ENCODE measurements at places on chromosomes 16 and 17.

DNA sequence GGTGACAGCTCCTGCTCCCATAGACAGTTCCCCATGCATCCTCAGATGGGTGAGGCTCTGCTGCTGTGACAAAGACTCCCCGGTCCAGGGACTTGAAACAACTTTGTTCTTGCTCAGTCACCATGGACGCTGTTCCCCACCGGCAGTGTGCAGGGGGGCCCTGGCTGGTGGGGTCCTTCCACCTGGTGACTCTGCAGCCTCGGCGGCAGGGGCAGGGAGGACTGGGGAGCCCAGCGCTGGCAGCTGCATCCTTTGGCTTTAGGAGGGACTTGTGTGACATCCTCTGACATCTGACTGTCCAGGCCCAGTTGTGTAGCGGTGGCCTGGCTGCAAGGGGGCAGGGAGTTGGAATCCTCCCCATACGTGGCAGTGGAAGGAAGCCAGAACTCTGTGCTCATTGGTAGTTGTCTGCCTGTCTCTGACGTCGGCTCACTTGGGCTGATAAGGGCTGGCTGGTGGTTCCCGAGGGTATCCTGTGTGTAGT, 107.3 kb downstream of the CMIP start:
- DNase-seq, result no peak

- no peak for DNase-seq
These were observed 182.3 kb downstream of the AATF start for GRCh38 chr17:37130984-37131446.

- DNase-seq, result no peak
These were observed 18.8 kb upstream of the TIMP2 start for GRCh38 chr17:78944026-78944425.

DNA sequence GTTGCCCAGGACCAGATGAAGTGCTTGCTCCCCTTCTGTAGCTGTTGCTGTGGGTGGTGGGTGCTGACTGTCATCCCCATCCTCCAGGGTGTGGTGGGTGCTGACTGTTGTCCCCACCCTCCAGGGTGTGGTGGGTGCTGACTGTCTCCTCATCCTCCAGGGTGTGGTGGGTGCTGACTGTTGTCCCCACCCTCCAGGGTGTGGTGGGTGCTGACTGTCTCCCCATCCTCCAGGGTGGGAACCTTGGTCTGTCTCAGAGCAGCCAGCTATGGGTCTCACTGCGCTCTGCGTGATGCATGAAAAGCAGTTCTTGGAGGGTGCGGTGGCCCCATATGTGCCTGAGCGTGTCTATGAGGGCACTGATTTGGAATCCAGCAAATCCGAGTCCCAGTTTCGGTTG, 163.8 kb downstream of the RPTOR start:
- DNase-seq, result no peak

- no peak for DNase-seq
These were observed 58.3 kb downstream of the B9D1 start for GRCh38 chr17:19304209-19304608.

GRCh38 chr16:20879175-20880040, 20.8 kb downstream of the DCUN1D3 start:
- DNase-seq, result no peak

- DNase-seq, result no peak
These were observed 521 bp downstream of the C16orf87 start for GRCh38 chr16:46830417-46830901.

DNA sequence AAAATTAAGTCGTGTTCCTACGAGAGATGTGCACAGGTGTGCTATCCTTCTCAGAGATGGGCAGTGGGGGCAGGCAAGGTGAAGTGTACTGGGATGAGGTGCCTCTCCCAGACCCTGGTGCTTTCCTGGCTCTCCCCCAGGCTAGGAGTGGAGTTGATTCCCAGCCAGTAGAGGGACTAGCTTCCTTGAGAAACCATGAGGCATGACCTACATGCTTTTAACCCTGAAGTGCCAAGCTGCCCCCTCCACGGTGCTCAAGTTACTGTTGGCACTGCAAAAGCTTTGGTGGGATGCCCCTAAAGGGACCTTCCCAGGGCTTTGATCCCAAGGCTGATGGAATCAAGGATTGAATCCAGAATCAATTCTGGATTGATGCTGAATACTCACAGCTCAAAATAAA, 47.0 kb upstream of the SREBF1 start:
- no peak for DNase-seq

DNA sequence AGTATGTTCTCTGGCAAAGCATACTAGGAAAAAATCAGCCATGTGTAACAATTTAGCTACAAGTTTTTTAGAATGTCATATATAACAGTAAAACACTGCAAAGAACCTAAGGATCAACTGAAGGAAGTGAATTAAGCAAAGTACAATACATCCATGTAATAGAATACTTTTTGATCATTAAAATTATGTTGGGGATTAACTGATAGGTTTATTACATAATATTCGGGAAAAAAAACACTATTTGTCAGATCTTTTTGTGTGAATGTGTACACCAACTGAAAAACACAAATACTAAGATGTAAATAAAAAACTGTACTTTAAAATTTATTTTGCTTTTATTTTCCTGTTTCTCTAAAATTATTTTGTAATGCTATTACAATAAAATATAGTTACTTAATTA, 185.5 kb upstream of the DYNLRB2 start:
- DNase-seq, result no peak

- DNase-seq, result no peak
These were observed 25.1 kb downstream of the TBX4 start for GRCh38 chr17:61477204-61477834.

GRCh38 chr17:35259001-35259400, 16.1 kb downstream of the SLFN5 start:
- no peak for DNase-seq

- DNase-seq, result peak; percentile 25
These were observed 13.9 kb upstream of the KRTAP17-1 start for GRCh38 chr17:41329279-41329948.

DNA sequence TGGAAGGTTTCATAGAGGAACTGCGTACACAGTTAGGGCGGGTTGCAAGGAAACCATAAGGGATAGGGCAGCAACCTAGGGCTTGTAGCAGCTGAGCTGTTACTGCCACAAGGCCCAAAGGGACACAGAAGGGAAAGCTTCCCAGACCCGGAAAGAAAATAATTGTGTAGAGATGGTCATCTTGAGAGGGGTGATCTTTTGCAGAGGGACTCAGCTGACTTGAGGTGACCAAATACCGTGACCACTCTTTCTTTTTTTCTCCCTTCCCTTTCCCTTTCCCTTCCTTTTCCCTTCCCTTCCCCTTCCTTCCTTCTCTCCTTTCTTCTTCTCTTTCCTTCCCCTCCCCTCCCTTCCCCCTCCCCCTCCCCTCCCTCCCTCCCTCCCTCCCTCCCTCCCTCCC, 8.5 kb upstream of the CREBBP start:
- no peak for DNase-seq

DNA sequence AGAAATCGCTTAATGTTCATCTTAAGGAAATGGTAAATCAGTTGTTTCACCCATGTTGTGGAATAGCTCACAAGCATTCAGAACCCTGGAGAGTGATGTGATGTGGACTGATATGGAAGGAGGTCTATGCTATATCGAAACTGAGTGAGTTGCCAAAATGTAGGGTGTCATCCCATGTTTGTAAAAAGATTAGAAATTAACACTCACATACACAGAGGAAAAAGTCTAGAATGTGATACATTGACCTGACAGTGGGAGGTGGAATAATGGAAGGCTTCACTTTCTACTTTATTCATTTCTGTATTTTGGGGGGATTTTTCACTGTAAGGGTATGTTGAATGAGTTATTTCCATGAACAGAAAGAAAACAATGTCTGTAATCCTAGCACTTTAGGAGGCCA, 4.7 kb upstream of the PRM1 start:
- DNase-seq, result no peak

Measured in NCI-H1092 (cell line).